A673 (cell line): ENCODE measurements at places on chromosomes 4 and X. TPM values are rescaled to one million over a fixed set of nuclear protein-coding genes. Genes with fewer than 3 reads are reported as not detected.

DNA sequence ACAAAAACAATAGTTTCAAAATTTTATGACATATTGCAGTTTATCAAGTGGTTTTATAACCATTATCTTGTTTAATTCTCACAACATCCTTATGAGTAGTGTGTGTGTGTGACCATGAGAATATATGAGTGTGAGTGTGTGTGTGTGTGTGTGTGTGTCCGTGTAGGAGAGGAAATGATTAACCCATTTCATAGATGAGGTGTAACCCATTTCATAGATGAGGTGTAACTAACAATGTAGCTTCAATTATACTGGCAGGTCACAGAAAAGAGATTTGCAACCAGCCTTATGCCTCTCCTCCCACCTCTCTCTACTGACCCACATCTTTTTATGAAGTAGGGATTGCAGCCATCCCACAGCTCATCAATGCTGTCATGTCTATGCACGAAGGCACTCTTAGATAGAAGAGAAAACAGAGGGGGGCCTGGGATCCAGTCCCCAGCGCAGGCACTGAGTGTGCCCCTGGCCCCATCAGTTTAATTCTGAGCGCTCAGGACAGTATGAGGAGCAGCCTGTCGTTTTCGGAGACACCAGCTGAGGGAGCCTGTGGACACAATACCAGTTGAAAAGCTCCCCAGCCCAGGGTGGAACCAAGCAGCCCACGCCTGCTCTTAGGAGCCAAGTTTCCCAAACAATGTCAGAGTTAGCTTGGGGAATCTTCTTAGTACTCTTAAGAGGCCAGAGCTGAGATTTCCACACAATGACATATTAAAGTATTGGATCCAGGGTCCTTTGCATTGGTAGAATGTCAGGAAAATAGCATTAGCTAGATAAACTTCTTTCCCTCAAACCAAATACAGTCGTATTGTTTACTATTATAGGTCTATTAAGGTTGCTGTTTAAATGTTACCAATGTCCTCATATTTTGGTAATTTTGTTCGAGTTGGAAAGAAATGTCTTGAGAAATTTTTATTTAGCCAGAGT lies 88.6 kb downstream of the PALLD start:
- peak; percentile 91 for DNase-seq

DNA sequence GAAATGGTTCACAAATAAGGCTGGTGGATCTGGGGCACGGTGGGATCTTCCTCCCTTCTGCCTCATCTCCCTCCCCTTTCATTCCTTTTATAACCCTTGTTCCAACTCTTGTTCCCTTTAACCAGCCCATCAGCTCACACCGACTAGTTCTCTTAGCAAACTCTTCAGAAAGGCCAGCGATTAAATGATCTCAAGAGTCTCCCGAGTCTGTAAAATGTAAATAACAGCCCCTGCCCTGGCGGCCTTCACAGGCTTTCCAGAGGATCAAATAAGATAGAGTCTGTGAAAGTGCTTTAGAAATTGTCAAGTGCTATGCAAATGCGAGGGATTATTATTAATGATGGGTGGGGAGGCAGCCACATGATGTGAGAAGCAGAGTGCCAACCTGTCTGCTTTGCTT lies 27.1 kb downstream of the TSC22D3 start:
- no peak for DNase-seq

The BMP15 gene
- 0.26 TPM in 1 of 2 replicates, not detected in the other for total RNA-seq

GRCh38 chr4:835148-836002 lies 9.4 kb upstream of the CPLX1 start:
- DNase-seq, result no peak

The ELK1 gene
- total RNA-seq, result 47.6 and 49.7 TPM in 2 replicates

DNA sequence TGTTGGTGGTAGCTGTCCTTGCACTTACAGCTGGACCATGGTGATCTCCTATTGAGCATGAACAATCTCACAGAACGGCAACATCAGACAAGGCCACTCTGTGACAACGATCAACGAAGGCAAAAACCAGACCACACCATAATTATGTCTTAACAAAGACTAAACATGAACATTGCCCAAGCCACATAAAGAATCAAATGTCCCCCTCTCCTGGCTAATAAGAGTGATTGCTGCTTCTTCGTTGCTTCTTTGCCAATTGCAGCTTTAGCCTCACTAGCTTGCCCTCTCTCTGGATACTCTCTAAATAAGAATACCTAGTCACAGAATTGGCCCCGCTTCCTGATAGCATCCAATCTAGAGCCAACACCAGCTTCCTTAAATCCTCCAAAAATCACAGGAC lies 41.5 kb upstream of the PGRMC1 start:
- DNase-seq, result peak; percentile 11

The SGCB gene
- total RNA-seq, result 32.6 and 38.6 TPM in 2 replicates

DNA sequence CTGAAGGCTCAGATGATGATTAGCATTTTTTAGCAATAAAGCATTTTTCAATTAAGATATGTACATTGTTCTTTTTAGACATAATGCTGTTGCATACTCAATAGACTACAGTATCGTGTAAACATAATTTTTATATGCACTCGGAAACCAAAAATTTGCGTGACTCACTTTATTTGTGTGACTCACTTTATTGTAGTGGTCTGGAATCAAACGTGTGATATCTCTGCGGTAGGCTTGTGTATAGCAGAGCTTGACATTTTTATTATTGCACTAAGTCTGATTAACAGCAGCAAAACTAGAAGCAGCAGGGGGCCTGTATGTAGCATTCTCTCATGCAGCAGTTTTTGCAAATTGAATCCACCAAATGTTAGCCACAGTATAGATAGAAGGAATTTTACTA lies 119.1 kb upstream of the PRDX4 start:
- DNase-seq, result peak; percentile 68

The SHROOM3 gene
- 9.3 and 10.6 TPM in 2 replicates for total RNA-seq

The PNMA6F gene
- not detected in 2 replicates for total RNA-seq

- DNase-seq, result no peak
These were observed 454 bp downstream of the LETM1 start for GRCh38 chr4:1855333-1856070.

The ABHD18 gene
- total RNA-seq, result 8.4 and 10.1 TPM in 2 replicates
